ENCODE measurements at places on chromosomes 3 and 15.

GRCh38 chr3:170425491-170426239 lies 7.0 kb downstream of the CLDN11 start:
- DNase-seq, result no peak

- DNase-seq, result peak; percentile 43
Measured at GRCh38 chr3:56845505-56845904, 43.8 kb upstream of the ARHGEF3 start.

DNA sequence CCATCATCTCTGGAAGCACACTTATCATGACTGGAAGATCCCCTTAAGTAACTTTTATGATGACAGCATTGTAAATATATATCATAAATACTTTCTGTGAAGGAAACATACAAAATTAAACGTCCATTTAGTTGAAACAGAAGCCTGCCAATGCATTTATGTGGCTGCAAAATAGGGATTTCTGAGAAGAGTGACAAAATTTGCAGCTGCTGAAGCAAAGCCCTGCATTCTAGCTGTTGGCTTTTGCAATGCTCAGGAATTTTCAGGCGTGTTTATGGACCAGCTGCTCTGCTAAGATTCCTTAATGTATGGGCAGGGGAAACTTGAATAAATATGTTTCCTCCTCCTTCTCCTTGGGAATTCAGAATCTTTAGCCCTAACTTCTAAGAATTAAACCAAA lies 137.3 kb downstream of the CACNA2D3 start:
- no peak for DNase-seq

DNA sequence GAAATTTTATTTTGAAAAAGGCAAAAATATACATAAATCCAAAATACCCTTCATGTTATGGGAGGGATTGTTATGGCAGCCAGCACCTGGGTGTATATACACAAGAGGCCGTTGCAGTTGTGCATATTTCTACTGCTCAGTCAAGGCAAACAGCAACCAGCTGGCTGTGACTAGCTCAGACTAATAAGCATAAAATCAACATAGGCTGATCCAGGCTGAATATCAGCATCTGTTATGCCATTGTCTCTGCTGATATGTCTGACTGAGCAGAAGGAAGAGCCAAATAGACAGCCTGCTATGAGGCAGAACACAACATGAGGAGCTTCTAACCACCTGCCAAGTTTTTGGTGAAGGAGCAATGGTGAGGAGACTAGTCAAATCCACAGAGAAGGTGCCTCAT lies 457.5 kb upstream of the ALCAM start:
- peak; percentile 42 for DNase-seq

GRCh38 chr3:137217733-137218132 lies 259.9 kb downstream of the IL20RB start:
- no peak for DNase-seq

- no peak for DNase-seq
Measured at GRCh38 chr3:158395421-158395820, 175.6 kb upstream of the MLF1 start.

GRCh38 chr3:66665021-66665695 lies 164.3 kb upstream of the LRIG1 start:
- no peak for DNase-seq

- DNase-seq, result peak; percentile 17
Measured at GRCh38 chr3:2897821-2898220, 212.4 kb downstream of the IL5RA start.

DNA sequence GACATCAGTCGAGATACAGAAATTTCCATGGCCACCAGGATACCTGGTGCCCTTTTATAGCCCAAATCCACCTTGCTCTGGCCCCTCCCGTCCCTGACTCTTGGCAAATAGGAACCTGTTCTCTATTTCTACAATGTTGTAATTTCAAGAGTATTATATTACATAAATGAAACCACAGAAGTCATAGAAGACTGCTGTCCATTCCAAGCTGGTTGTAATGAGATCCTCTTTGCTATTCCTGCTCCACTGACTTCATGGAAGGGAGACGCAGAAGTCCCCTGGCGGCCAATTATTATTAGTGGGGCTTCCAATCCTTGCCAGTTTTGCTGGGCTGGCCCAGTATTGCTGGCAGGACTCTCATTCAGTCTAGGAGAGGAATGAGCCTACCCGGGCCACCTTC lies 26.6 kb downstream of the DCP1A start:
- DNase-seq, result no peak
